ENCODE measurements at places on chromosomes 5 and 9.

- no peak for ATAC-seq
Observed at GRCh38 chr5:138605254-138605972, 30.2 kb upstream of the HSPA9 start.

DNA sequence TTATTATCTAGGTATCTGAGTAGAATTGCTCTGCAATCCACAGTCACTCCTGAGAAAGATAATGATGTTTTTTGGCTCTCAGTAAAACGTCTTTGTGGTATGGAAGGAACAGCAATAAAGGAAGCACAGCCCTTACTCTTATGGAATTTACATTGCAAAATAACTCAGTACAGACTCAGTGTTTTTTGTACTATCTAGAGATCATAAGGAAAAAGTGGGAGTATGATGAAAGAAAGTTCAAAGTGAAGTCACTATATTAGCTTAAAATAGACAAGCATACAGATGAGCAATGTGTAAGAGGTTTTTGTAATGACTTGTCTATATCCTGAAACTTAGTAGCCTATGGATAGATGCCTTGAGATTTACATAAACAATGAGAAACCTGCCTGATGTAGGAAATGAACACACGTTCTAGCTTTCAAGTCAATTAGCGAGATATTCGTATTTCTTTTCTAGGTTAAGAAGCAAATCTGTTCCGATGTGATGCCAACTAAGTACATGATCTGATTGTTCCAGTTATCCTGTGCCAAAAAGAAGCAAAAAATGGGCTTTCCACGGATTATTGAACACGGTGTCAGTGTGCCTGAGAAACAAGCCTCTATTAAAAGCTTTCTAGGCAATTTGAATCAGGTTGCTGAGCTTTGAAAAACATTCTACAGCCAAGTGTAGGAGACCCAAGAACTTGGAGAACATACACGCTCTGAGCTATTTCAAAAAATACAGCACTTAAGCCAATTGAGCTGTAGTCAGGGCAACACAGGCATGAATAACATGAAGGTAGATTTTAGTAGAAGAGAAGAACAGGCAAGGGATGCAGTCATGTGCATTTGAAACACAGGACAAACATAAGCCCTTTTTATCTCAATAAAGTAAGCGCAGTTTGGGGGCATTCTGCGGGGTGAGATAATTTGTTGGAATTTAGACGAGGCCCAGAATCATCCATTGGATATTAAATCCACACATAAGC lies 86.3 kb upstream of the TAF11L2 start:
- ATAC-seq, result no peak

DNA sequence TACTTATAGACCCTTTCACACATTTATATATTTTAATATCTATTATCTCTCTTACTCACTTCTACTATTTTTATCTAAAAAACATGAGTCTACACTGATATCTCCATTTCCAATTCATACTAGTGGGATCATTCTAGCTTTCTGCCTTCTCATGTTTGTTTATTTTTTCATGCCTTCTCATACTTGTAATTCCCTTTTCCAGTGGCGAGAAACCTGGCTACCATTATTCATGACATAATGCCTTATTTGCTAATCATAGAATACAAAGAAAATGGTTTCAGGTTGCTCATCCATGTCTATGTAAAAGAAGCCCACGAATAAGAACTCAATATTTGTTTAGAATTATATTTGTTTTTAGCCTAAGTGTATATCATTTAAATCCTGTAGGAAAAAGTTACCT lies 232.7 kb upstream of the ACTBL2 start:
- ATAC-seq, result no peak

- ATAC-seq, result 0 out of 3 replicates have a peak, but pooled peaks have one; percentile 12
Observed at GRCh38 chr9:88826771-88827181, 164.5 kb upstream of the S1PR3 start.

- ATAC-seq, result no peak
Observed at GRCh38 chr9:75390951-75391350, 302.6 kb downstream of the OSTF1 start.

- no peak for ATAC-seq
Observed at GRCh38 chr9:110101531-110102161, 106.3 kb downstream of the C9orf152 start.

- ATAC-seq, result no peak
Observed at GRCh38 chr9:121319383-121319780, 50.7 kb downstream of the STOM start.

DNA sequence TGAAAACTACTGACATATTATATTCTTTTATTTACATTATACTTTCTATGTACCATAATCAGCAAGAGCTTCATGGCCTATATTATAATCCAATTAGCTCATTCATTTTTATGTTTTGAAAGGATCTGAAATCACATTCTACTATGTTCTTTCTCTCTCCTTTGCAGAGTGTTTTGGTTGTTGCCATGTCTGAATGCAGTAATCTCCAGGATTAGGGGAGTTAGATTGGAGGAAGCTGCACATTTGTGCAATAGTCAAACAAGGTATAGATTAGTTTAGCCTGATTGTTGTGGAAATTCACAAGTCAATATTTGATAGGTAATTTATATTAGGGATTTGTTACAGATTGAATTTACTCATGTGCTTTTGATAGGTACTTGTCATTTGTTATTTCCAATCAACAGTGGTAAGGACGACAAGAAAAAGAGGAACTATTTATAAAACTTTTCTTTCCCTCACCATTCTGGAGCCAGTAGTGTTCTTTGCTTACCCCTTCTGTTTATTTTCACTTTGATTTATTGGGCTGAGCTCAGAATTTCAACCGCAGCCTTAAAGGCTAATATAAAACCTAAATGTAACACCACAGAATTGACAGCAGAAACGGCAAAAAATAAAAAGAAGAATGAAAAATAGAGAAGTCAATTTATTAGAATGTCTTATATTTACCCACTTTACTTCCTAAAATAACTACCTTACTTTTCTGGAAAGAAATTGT lies 597.0 kb downstream of the CHSY3 start:
- no peak for ATAC-seq

DNA sequence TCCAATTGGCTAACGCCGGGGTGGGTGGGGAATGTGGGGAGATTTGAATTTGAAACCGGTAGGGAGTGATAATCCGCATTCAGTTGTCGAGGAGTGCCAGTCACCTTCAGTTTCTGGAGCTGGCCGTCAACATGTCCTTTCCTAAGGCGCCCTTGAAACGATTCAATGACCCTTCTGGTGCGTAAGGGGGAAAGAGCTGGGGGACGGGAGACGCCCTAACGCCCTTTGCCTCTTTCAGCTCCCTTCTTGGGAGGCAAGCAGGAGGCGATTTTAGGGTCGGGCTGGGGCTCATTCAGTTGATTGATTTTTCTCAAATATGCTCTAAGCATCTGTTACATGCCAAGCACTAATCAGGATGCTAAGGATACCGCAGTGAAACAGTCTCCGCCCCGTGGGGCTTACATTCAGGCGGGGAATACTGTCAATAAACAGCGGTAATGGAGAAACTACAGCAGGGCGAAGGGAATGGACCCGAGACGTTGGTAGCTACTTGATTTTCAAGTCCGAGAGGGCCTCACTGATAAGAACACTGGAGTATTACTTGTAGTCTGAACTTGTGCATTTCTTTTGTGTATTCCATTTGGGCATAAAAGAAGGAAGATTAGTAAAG lies at the start of gene HMMR:
TSS of gene HMMR (plus strand) at position 71 of the 610 bp plus-strand sequence. CDS start at position 132, 61 bp downstream.
- ATAC-seq, result peak; percentile 11

GRCh38 chr9:92299116-92299515 lies 5.6 kb upstream of the IARS1 start:
- no peak for ATAC-seq

Data from SK-N-SH treated with all-trans-retinoic acid at 6 μM for 48 hours (cell line).